ENCODE measurements at places on chromosomes 3 and 15. TPM values are rescaled to one million over a fixed set of nuclear protein-coding genes. Genes with fewer than 3 reads are reported as not detected.
A peak's percentile ranks its signal among the peaks of the same experiment; 100 is the strongest.

DNA sequence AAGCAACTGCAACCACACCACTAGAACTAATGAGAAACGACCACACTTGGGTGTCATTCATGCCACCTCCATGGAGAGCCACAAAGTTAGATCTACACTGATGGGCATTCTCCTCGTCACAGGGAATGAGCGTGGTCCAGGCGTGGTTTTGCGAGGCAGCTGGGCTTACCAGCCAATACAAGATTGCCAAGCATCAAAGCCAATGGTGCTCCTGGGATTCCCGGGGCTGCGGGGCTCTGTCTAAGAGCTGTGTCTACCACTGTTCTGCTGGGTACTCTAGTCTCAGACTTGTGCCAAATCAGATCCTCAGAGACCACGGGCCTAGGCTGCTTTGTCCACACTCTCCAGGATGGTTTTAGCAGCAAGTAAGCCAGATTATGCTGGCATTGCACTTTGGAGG lies 43.8 kb downstream of the RAB6B start:
- no peaks in the 10 kb centered on the region for H3K27me3 ChIP-seq
- no peaks in the 10 kb centered on the region for H3K4me1 ChIP-seq
- DNase-seq: no peak

Gene C3orf20
- total RNA-seq: not detected

GRCh38 chr15:67024314-67024997 lies 40.9 kb upstream of the SMAD3 start:
- no peaks in the 10 kb centered on the region for H3K36me3 ChIP-seq
- peak overlapping the region; percentile 36 for H3K27ac ChIP-seq

DNA sequence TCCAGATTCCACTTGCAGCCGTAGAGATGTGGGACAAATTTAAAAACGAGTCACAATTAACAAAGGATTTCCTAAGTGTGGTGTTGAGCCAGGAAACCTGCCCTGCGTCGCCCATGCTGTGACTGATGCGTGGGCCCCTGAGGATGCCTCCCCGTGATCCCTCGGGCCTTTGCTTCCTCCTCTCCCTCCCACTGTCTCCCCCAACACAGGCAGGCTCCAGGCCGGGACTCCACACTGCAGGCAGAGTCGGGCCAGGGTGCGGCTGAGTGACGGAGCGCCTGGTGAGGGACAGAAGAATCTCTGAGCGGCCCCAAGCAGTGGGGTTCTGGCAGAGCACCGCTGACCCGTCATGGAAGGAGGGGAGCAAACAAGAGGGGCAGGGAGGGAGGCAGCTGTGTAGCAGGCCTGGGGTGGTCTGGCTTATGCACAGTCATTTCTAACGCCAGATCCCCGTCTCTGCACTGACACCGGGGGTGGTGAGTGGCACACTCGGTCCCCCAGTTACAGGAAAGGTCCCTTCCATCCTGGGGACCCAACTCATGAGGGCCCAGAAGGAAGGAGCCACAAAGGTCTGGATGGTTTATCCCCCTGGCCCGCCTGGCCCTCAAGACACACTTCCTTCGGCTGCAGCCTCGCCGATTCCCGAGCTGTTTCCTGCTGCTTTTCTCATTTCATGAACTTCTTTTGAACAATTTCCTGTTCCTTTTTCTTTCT lies 91.0 kb downstream of the XXYLT1 start:
- no peak overlapping the region for H3K27ac ChIP-seq
- no peaks in the 10 kb centered on the region for H3K36me3 ChIP-seq
- H3K4me3 ChIP-seq: no peak overlapping the region
- no peak for DNase-seq
- H3K27me3 ChIP-seq: no peaks in the 10 kb centered on the region

- no peaks in the 10 kb centered on the region for H3K4me1 ChIP-seq
- DNase-seq: no peak
- no peak overlapping the region for H3K27ac ChIP-seq
- no peak overlapping the region for H3K4me3 ChIP-seq
These were observed 16.2 kb upstream of the ITGA11 start for GRCh38 chr15:68447976-68448755.

DNA sequence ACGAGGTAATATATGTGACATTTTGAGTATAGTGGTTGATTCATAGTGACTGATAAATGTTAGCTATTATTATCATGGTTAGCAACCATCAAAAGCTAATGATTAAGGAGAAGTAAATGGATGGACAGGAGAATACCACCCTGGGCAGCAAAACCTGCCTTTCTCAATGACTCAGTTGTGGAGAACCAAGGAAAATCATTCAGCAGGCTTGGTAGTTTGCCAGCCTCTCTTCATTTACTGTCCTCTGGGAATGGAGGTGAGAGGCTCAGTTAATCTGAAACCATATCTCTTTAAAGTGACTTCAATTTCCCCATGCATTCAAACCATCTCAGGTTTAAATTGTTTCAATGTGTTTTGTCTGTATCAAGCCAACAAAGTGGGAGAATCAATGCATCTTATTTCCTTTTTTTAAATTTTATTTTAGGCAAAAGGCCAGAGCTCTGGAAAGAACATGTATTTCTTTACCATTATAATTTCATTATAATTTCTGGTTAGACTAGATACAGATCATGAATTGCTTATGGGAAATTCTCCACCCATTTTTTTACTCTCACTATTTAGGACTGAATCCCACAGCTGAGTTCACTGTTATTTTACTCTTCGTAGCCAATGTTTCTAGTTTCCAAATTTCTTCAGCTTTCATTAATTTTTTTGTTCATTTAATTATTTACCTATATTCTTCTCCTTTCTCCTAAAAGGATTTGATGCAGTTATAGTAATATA lies 2.7 kb downstream of the TM4SF18 start:
- H3K27ac ChIP-seq: no peak overlapping the region
- no peaks in the 10 kb centered on the region for H3K36me3 ChIP-seq
- no peak overlapping the region for H3K4me3 ChIP-seq

DNA sequence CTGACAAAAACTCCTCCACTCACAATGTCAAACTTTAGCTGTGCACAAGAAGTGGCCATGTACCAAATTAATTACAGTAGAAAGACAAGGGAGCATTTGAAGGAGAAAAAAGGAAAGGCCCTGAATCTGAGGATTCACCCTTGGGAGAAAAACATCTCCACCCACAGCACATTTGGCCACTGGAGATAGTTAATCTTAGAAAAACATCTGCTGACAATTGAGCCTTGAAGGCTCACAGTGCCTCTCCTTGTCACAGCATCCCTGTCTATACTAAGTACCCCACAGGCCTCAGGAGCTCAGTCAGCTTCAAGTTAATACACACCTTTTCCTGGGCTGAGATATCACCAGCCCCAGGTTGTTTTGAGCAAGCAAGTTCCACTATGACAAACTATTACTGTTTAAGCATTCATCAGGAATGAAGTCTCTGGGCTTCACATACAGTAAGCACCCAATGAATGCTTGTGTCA lies 78.1 kb upstream of the SETMAR start:
- no peak overlapping the region for H3K4me3 ChIP-seq
- H3K4me1 ChIP-seq: no peaks in the 10 kb centered on the region
- H3K36me3 ChIP-seq: no peaks in the 10 kb centered on the region
- DNase-seq: no peak

DNA sequence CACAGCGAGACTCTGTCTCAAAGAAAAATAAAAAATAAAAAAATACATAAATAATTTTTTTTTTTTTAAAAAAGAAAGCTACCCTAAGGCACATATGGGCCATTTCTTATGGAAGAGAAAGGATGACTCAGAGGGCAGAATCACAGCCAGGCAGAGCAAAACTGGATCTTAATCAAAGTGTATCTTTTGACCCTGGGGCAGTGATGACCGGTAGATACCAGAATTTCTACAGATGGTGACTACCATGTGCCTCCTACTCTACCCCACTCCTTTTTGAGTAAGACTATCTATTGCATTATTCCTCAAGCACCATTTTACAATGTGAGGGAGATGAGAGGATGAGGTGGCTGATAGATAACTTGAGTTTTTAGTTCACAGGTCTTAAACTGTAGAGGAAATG lies 26.0 kb downstream of the TARS3 start:
- no peak for DNase-seq
- H3K27ac ChIP-seq: no peak overlapping the region
- no peak overlapping the region for H3K4me3 ChIP-seq
- no peaks in the 10 kb centered on the region for H3K4me1 ChIP-seq
- no peaks in the 10 kb centered on the region for H3K27me3 ChIP-seq
- no peaks in the 10 kb centered on the region for H3K36me3 ChIP-seq

DNA sequence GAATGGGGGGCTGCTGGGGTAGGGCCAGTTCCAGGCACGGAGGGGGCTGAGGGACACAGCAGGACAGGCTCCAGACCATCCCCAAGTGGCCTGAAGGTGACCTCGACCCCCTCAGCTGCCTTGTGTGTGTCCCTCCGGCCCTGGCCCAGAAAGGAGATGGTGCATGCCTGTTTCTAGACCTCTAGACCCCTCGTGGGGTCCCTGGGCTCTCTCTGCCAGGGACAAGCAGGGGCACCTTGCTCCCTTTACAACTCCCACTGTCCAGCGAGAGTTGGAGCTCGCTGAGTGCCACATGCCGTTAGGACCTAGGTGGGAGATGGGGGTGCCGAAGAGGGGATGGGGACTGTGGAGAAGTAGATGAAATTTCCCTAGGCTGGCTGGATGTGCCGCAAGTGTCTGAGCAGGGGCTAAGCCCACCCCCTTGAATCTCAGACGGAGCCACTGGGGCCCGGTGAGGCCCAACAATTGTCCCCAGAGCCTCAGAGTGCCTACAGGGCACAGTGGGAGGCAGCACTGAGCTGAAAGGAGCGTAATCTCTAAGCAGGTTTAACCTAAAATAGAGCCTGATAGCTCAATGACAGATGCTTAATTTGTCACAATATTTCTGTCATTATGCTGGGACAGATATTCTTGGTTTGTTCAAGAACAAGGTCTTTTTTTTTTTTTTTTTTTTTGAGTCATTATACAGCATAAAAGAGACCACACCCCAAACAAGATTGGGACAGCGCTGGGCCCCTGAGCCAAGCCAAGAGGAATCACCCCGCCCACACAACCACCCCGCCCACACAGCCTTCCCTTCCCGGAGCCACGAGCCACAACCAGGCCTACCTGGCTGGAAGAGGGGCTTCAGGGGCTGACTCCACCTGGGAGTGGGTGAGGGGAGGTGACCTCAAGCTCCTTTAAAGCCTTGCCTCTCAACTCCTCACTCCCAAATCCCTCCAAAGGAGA lies 23.6 kb upstream of the KLF13 start:
- no peaks in the 10 kb centered on the region for H3K27me3 ChIP-seq
- H3K36me3 ChIP-seq: no peaks in the 10 kb centered on the region
- H3K27ac ChIP-seq: no peak overlapping the region
- DNase-seq: peak; percentile 50

DNA sequence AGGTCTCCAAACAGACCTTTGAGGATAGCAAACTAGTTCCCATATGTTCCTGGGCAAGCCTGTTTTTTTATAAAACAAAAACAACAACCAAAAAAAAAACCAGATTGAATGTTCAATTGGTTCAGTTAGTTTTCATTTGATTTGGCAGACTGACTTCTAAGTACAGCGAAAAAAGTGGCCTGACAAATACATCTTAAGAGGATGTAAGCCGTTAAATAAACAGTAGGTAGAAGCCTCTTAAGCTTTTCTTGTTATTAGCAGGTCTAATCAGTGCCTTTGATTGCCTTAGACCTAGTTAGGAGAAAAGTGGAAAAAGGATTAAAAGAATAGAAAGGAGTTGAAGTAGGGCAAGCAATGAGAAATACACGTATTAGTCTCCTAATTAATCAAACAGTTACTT lies 13.2 kb downstream of the TSC22D2 start:
- DNase-seq: no peak
- H3K27me3 ChIP-seq: no peaks in the 10 kb centered on the region
- no peaks in the 10 kb centered on the region for H3K36me3 ChIP-seq
- no peak overlapping the region for H3K4me3 ChIP-seq

Gene PRRT3
- total RNA-seq: 3.8 TPM

GRCh38 chr15:57795261-57795660 lies 88.7 kb downstream of the POLR2M start:
- DNase-seq: no peak
- H3K36me3 ChIP-seq: no peaks in the 10 kb centered on the region
- peaks cover 3% of the 10 kb centered on the region for H3K4me1 ChIP-seq
- no peak overlapping the region for H3K4me3 ChIP-seq

- DNase-seq: no peak
- H3K4me1 ChIP-seq: no peaks in the 10 kb centered on the region
- no peaks in the 10 kb centered on the region for H3K36me3 ChIP-seq
- H3K4me3 ChIP-seq: no peak overlapping the region
- H3K27ac ChIP-seq: no peak overlapping the region
These were observed 21.0 kb upstream of the FNDC3B start for GRCh38 chr3:172018364-172018763.

- DNase-seq: no peak
- no peaks in the 10 kb centered on the region for H3K36me3 ChIP-seq
- no peak overlapping the region for H3K27ac ChIP-seq
- no peak overlapping the region for H3K4me3 ChIP-seq
These were observed 227.7 kb downstream of the TLE3 start for GRCh38 chr15:69869881-69870505.

- H3K36me3 ChIP-seq: no peaks in the 10 kb centered on the region
- H3K27ac ChIP-seq: no peak overlapping the region
- no peaks in the 10 kb centered on the region for H3K27me3 ChIP-seq
- H3K4me1 ChIP-seq: no peaks in the 10 kb centered on the region
These were observed 31.4 kb downstream of the ANKRD28 start for GRCh38 chr3:15766406-15766805.

Gene CHRD
- total RNA-seq: 5.1 TPM

GRCh38 chr3:101170062-101170771 lies 150.2 kb downstream of the IMPG2 start:
- DNase-seq: no peak
- no peak overlapping the region for H3K4me3 ChIP-seq
- H3K4me1 ChIP-seq: no peaks in the 10 kb centered on the region
- no peaks in the 10 kb centered on the region for H3K27me3 ChIP-seq
- H3K36me3 ChIP-seq: no peaks in the 10 kb centered on the region
- no peak overlapping the region for H3K27ac ChIP-seq

- H3K4me1 ChIP-seq: no peaks in the 10 kb centered on the region
- H3K27ac ChIP-seq: no peak overlapping the region
- no peak for DNase-seq
- H3K36me3 ChIP-seq: no peaks in the 10 kb centered on the region
These were observed 47.3 kb upstream of the TCF12 start for GRCh38 chr15:56871185-56871584.
